Stimulated activated CD8-positive, alpha-beta memory T cell treated with anti-CD3 and anti-CD28 coated beads, Interleukin-7, amount 100 ng/mL, for 4 hours (primary cell): ENCODE measurements at places on chromosomes 1 and 21.

- DNase-seq, result no peak
Measured at GRCh38 chr1:20402585-20403422, 83.2 kb downstream of the CAMK2N1 start.

DNA sequence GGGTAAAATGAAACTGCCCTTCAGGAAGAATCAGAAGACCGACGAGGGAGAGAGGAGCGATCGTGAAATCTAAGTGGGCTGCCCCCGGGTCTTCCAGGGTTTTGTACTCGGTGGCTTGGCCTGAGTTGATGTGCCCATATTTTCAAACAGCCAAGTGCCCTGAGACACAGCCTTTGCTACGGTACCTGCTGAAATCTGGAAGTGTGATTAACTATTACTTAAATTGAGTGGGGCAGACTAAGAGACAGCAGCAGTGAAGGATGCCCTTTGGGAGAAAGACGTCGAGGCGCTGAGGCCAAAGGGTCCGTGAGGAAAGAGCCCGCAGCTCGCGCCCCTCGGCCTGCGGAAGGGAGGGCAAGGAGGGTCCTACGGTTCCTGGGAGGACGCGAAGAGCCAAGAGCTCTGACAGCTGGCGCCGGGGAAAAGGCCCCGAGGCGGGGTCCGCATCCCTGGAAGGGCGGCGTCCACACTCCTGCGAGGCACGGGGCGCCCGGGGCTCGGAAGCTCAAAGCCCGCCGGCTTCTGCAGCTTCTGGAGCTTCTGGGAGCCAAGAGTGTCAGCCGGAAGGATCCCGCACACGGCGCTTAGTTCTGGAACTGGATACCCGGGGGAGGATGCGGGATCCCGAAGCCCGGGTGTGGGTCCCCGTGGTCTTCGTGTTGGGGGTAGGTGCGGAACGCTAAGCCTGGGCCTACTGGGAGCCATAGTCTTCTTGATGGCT lies 15.4 kb upstream of the RNU1-4 start:
- DNase-seq, result no peak

DNA sequence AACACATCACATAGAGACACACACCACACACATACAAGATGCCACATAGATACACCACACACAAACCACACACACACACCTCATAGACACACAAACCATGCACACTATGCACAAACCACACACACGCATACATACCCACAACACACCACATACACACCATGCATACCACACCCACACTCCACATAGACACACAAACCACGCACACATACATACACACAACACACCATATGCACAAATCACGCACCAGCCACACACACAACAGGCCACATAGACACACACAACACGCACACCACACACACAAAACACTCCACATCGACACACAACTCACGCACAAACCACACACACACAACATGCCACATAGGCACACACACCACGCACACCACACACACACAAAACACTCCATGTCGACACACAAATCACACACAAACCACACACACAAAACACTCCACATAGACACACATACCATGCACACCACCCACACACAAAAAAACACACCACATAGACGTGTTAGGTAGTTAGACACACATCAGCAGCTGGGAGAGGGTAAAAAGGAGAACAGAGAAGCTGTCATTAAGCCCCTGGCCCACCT lies 49.5 kb upstream of the SLC19A1 start:
- DNase-seq, result no peak

- DNase-seq, result no peak
Measured at GRCh38 chr1:53592521-53592982, 133.4 kb downstream of the DMRTB1 start.

- DNase-seq, result no peak
Measured at GRCh38 chr1:222372221-222372620, 175.7 kb downstream of the HHIPL2 start.
